ENCODE measurements at places on chromosomes 16 and 17.

DNA sequence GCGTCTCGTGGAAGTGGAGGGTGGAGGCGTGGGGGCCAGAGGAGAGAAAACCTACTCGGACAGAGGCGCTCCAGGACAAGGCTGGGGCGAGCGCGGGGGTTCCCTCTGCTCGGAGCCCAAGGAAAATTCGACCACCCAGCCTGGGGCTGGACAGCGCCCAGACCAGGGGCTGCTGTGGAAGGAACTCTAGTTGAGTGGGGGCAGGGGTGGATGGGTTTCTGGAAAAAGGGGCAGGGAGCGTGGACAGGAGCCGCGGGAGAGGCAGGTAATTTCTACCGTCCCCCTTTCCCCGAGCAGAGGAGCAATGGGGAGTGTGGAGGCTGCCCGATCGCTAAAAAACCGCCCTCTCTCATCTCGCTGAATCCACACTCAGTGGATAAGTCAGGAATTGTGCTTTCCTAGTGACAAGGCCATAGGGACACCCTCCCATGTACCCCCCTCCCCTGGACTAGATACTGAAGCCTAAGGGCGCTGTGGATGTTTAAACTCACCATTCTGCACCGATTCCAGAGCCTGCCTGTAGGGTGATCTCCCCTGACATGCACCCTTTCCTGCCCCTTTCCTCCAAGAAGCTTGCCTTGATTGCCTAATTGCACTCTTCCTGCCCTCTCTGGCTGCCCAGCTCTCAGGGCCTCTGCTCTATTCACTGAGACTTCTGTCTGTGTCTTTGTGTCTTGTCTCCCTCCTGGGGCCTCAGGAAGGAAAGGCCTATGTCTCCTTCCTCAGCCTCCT lies 90.7 kb upstream of the TMEM97 start:
- no peak for DNase-seq

- DNase-seq: no peak
Observed at GRCh38 chr16:23857881-23858269, 22.1 kb downstream of the PRKCB start.

DNA sequence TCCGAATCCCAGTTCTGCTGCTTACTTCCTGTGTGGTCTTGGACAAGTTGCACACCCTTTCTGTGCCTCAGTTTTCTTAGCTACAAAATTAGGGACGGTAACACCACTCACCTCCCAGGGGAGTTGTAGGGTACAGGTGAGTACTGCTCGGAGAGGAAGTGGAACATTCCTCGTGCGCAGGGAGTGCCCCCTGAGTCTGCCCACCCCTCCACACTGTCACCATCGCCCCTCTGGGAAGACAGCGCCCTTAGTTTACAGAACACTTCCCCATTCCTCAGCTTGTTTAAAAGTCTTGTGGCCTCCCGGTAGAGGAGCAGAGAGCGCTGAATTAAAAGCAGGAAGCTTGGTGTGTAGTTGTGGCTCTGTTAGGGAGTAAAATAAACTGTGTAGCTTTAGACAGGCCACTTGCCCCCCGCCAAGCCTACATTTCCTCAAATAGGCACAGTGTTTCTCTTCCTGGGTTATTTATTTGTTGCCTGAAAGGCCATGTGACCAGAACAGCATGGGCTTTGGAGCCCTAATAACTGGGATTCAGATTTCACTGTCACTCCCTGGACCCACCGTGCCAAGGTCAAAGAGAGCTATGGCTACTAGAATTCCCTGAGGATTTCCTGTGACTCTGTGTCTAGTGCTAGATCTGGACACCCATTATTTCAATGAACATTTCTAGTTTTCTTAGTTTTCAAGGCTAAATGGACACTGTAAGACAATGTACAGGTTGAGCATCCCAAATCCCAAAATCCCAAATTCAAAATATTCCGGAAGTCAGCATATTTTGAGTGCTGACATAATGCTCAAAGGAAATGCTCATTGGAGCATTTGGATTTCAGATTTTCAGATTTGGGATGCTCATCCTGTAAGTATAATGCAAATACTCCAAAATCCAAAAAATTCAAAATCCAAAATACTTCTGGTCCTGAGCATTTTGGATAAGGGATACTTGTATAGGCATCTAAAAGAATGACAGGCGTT lies 372.5 kb downstream of the SNX29 start:
- no peak for DNase-seq

DNA sequence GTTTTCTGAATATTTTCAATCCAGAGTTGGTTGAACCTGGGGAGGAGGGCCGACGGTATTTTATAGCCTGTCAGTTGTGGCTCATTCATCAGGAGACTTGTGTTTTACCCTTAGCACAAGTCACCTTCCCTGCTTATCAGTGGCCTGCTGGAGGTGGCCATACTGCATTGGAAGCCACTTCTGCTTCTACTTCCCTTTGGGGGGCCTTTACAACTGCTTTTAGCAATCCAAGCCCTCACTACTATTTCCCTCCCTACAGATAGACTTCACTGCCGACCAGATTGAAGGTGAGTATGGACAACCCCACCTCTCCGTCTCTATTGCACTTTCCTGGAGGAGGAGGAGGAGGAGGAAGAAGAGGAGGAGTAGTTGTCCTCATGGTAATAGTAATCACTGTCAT lies 4.4 kb downstream of the MYL4 start:
- DNase-seq: no peak

GRCh38 chr16:70696952-70697593 lies 11.2 kb upstream of the MTSS2 start:
- DNase-seq: no peak

DNA sequence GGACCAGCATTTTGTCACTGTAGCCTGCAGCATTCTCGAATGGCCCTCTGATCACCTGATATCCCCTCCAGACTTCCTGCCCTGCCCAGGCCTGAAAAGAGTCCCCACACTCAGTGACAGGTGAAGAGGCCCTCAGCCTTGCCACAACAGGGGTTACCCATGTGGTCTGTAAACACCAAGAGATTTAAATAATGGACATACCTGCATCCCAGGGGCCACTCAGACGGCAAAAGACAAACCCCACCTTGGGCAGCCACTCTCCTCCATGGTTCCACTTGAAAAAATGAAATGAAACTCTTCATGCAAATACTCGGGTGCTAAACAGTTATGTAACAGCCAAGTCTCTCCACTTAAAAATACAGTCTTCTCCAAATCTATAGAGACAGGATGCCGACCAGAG lies 22.9 kb upstream of the PECAM1 start:
- no peak for DNase-seq

GRCh38 chr17:76930107-76930506 lies 61.9 kb downstream of the MGAT5B start:
- DNase-seq: no peak

GRCh38 chr16:87412371-87412995 lies 20.3 kb downstream of the MAP1LC3B start:
- DNase-seq: no peak

GRCh38 chr17:8126491-8127066 lies 2.7 kb upstream of the HES7 start:
- no peak for DNase-seq

GRCh38 chr16:70402916-70403659 lies 35.8 kb downstream of the ST3GAL2 start:
- DNase-seq: no peak

DNA sequence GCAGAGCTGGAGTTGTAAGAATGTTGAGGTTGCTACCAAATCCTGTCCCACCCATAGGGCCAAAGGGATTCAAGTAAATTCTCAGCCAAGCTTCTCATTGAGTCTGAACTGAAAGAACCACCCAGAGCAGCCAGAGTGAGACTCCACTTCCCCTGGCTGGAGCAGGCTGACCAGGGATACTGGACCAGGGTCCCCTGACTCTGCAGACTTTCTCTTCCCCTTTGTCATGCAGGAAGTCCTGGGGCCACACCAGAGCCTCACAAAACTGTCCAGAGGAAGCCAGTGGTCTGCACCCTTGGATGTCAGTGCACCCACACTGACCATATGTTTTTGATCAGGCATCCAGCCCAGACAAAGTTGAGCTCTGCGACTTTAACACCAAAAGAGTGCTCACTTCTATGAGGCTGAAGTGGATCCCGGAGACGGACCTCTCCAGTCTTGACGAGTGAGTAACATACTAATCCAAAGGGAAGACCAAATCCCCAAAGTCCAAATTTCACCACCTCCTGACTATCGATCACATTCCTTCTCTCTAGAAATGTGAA lies 4.1 kb downstream of the NXN start:
- no peak for DNase-seq

DNA sequence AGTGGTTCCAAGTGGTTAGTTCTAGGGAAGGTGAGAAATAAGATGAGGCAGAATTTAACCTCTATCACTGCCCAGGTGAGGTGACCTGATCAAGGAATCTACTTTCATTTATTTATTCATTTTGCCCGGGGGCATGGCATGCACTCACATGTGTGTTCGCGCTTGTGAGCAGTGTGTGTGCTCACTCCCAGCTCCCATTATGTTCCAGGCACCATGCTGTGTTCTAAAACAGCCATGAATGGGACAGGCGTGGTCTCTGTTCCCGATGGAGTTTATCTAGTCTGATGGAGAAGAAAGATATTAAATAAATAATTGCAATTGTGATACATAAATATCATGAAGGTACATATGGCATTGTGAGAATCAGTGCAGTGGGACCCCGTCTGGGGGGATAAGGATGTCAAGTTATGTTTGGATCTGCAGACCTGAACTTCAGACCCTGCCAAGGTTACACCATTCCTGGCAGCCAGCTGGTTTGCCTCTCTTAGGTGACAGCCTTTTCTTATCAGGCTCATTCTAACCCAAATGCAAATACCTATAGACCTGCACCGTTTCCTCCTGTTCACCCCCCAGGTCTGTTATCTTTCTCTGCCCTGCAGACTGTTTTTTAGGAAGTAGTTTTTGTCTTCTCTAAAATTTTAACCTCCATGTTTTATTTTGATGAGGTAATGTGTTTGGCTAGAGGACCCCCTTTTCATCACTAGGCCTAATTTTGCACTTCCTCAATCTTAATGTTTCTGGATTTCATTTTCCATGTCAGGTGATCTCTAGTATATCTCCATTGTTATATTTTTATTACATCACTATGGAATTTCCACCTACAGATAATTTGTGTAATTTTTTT lies 11.8 kb downstream of the CYB5B start:
- no peak for DNase-seq

DNA sequence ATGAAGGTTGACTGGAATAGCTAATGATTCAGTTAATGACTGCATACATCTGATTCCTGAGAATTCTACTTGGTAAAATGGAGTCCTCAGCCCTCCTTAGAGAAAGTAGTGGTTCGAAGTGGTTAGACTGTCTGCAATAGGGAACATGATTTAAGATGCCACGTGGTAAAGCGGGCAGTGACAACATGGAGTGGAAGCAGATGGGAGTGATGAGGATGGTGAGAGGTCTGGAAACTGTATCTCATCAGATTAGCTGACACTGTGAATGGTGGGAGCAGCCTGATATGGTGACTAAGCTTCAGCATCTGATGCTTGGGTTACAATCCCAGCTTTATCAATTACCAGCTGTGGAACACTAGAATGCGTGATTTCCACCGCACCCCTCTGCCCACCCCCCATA lies 8.4 kb downstream of the CDH11 start:
- no peak for DNase-seq

- no peak for DNase-seq
Observed at GRCh38 chr17:17042384-17042736, at the start of gene MPRIP. Gene MPRIP (plus strand): TSS chr17:17042457. CDS start chr17:17042849, 392 bp downstream.
